Mammary epithelial cell (primary cell): ENCODE measurements at places on chromosomes 6 and 20.

GRCh38 chr6:150353445-150353844 is 15.4 kb upstream of the IYD start:
- no peak for DNase-seq

DNA sequence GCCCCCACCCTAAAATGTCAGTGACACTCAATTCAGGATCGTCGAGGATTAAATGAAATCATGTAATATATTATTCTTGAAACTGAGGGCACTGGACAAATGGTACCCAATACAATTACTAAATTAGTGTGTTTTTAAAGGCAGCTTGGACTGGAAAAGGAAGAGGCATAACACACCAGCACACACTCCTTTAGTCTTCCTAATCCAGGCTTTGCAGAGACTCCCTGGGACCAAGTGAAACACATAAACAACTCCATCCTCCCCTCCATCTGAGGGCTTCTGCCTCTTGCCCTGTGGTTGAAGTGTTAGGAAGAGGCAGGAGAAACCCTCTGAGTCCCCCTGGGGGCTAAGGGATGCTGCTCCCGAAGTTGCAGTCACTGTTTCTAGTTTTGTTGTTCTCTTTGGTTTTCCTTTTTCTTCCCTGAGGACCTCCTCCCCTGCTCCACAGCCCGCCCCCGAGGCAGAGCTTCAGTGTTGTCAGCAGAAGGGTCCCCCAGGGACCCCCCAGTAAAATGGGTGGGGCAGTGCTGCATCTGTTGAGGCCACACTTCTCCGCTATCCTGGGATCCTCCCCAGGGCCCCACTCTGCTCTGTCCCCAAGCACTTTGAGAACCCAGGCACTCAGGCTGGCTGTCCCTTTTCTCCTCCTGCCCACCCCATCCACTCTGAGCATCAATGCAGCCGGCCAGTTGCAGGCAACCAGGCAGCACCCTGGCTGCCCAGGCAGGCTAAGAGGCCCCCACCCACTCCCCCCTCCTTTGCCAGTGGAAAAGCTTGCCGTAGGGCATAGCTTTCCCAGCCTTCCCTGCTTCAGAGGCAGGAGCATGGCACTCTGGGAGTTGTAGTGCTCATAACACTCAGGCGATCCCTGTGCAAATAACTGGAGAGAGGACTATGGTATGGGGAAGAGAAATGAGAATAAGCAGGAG is 5.9 kb downstream of the TMEM63B start:
- peak; percentile 25 for DNase-seq

- no peak for DNase-seq
Observed at GRCh38 chr6:87968435-87969278, 79.0 kb upstream of the SPACA1 start.

GRCh38 chr6:32189742-32190053 is 304 bp downstream of the PBX2 start:
- DNase-seq, result no peak

DNA sequence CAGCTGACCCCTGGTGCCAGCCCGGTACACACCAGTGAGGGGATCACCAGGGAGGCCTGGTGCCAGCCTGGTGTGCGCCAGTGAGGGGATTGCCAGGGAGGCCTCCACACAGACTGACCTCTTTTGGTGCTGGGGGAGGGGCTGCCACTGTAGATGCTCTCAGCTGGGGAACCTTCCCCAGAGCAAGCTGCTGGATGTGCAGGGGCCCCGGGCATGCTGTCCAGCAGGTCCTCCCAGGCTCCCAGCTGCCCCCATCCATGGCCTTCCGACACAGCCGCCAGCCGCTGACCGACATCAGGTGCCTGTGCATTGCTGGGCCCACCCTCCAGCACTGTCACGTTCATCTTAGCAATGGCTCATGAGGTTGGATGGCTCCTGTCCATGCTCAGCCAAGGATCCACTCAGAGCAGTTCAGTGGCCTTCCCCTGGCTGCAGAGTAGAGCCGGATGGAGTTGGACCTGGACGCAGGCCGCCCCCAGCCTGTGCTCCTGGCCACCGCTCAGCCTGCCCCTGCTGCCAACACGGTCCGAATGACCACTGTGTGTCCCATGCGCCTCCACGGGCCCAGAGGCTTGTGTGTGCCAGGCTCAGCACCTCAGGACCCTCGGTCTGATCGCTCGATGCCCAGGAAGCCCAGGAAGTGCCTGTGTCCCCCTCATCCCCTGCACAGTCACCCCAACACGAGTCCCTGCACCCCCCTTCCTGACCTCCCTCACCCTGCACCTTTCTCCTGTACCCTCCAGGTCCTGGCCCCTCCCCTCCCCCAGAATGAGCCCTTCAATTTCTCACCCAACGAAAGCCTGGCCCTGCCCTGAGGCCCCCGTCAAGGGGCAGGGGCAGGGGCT is 95.7 kb downstream of the YTHDF1 start:
- DNase-seq, result no peak

DNA sequence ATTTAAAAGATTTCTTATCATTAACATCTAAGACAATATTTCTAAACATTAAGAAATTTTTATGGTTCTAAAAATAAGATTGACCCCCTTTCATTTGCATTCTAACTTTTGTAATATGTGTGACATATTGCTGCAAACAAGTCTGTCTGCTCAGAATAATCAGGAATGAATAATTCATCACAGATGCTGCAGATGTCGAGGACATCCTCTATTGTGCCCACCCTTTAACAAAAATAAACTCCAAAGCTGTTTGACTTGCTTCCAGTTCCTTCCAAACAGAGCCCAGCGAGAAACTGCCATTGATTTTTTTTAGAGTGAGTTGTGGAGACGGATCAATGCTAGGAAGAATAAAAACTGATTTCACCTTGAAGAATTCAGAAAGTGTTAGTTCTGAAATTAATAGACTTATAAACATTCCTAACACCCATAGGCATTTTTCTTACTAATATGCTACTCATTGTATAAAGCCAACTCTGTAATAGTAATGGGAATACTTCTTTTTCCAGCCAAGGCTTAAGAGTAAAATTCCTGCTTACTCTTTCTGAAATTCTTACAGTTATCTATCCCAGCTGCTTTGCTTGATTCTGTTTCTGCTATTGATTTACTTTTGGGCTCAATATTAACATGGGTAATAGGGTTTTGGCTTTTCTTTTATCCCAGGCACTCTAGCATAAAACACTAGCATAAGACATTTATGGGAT is 244.8 kb upstream of the FAM83B start:
- no peak for DNase-seq

DNA sequence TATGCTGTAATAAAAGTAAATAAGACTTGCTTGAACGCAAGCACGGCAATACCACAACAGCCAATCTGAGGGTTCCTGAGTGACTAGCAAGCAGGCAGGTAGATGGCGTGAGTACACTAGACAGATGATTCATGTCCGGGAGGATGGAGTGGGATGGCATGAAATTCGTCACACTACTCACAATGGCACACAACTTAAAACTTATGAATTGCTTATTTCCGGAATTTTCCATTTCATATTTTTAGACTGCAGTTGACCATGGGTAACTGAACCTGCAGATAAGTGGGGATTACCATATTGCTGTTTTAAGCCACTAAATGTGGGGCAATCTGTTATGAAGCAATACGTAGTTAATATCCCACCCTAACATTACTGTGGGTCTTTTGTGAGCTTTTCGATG is 93.6 kb upstream of the NFATC2 start:
- peak; percentile 79 for DNase-seq

- no peak for DNase-seq
Observed at GRCh38 chr6:30719356-30719755, 796 bp upstream of the TUBB start.

- no peak for DNase-seq
Observed at GRCh38 chr6:44826025-44826676, 438.6 kb downstream of the CDC5L start.

GRCh38 chr6:160198606-160199211 is 59.9 kb downstream of the SLC22A2 start:
- no peak for DNase-seq

DNA sequence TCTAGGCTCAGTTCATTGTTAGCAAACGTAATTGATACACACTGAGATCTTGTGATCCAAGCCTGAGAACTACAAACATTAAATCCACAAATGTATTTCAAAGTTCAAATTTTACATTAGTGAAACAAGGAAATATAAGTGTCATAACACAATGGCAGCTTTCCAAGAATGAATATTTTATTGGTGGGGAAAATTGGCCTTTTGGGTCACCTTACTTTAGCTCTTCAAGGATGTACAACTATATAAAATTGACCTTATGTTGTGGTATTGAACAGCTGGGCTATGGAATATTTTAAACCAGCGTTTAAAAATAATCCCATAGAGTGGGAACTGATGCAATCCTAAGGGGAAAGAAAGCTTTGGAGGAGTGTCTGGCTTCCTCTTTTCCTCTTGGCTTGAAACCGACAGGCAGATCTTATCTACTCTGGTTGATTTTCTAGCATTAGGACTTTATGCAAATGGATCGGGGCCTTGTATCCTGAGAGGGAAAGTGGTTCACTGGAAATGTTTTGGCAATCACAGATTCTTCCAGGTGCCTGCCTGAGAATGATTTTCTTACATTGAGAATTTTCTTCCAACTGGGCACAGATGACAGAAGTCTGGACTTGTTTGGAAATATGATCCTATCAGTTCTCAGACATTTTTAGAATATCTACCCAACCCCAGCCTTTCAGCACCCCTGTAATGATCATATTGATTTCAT is 184.8 kb upstream of the ECI2 start:
- peak; percentile 70 for DNase-seq

GRCh38 chr6:145763742-145764141 is 28.4 kb upstream of the EPM2A start:
- no peak for DNase-seq

GRCh38 chr20:61573415-61574305 is 321.6 kb downstream of the CDH4 start:
- no peak for DNase-seq

GRCh38 chr6:53752856-53753255 is 41.9 kb upstream of the LRRC1 start:
- peak; percentile 76 for DNase-seq

DNA sequence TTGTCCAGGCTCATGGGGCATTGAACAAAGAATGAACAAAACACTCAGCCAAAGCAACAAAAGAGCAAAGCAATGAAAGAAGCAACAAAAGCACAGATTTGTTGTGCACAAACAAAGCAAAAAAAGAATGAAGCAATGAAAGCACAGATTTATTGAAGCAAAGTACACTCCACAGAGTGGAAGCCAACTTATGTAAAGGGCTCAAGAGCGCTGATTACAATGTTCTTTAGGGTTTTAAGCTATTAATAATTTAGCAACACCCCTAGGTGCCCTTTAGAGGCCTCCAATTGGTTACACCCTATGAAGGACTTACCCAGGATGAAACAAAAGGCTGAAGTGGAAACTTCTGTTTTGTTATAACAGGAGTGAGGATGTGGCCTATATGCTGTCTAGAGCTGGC is 179.2 kb upstream of the PROKR2 start:
- DNase-seq, result no peak

GRCh38 chr6:4916954-4917561 is 86.8 kb downstream of the RPP40 start:
- no peak for DNase-seq

DNA sequence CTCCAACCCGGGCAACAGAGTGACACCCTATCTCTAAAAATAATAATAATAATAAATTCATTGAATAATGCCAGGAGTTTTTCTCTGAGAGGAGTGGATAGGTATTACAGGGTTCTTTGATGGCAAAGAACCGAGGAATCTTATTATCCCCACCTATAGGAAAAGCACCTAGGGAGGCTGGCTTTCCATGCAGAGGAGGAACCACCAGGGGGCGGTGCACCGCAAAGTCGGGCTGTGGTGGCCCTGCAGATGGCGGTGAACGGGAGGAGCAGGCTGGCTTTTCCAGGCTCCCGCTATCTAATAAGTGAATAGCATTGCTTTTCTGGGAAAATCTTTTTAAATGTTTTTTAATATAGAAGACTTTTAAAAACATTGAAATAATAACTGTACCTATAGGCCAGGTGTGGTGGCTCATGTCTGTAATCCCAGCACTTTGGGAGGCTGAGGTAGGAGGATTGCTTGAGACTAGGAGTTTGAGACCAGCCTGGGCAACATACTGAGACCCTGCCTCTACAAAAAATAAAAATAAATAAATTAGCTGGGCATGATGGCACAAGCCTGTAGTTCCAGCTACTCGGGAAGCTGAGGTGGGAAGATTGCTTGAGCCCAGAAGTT is 864.2 kb downstream of the KIF16B start:
- DNase-seq, result no peak

GRCh38 chr6:158786645-158787304 is 32.4 kb downstream of the EZR start:
- peak; percentile 45 for DNase-seq

GRCh38 chr20:38842558-38842981 is 37.1 kb downstream of the PPP1R16B start:
- no peak for DNase-seq

DNA sequence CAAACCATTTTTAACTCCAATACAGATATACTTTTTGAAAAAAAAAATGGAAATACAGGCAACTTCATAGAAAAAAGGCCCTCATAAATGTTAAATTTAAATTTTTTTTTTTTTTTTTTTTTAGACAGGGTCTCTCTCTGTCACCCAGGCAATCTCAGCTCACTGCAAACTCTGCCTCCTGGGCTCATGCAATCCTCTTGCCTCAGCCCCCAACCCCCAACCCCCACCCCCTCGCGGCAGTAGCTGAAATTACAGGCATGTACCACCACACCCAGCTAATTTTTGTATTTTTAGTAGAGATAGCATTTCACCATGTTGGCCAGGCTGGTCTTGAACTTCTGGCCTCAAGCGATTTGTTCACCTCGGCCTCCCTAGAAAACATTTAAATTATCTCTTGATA is 12.8 kb upstream of the ULBP3 start:
- DNase-seq, result no peak

- DNase-seq, result peak; percentile 72
Observed at GRCh38 chr20:16574656-16575355, 1.6 kb upstream of the KIF16B start.

DNA sequence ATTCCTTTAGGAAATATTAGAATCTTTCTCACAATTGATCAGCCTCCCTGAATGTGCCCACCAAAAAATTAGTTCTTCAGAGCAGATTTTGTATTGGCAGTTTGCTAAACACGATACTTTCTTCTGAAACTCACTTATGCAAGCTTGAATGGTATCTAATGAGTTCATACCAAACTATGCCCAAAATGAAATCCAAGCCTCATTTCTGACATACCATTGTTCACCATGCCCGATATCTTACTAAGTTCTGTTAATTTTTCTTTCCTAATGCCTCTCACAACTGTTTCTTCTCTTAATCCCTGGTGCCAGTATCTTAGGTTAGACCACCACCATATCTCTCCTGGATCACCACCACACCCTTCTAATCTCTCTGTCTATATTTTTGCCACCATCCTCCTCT is 755.9 kb downstream of the KIF16B start:
- DNase-seq, result no peak

GRCh38 chr20:3995067-3995748 is 20.1 kb downstream of the RNF24 start:
- peak; percentile 47 for DNase-seq

DNA sequence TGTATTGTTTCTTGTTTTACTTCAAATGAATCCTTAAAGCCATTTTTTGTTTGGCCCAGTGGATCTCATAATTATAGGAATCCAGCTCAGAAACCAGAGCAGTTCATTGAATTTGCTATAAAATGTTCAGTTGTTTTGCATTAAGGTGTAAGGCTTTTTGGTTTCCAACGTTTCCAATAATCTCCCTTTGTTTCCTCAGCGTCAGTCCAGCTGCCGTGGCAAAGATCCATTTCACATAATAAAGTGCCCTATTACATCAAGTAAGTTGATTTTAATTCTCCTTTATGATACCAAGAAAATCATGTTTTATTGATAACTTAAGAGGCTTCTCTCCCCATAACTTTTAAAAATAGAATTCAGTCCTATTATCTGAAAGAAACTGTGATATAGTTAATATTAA is 472.6 kb downstream of the UTRN start:
- no peak for DNase-seq

- no peak for DNase-seq
Observed at GRCh38 chr6:155162682-155163081, 101.1 kb upstream of the CLDN20 start.

GRCh38 chr20:32391003-32391402 is 32.9 kb downstream of the ASXL1 start:
- DNase-seq, result no peak
